ENCODE measurements at places on chromosomes 7 and 10. TPM values are rescaled to one million over a fixed set of nuclear protein-coding genes. Genes with fewer than 3 reads are reported as not detected.

- H3K27me3 ChIP-seq: no peaks in the 10 kb centered on the region
- no peak overlapping the region for H3K4me3 ChIP-seq
- no peak for DNase-seq
- peaks cover 37% of the 10 kb centered on the region for H3K36me3 ChIP-seq
- H3K27ac ChIP-seq: no peak overlapping the region
Measured at GRCh38 chr10:102067091-102067916, 2.2 kb downstream of the HPS6 start.

DNA sequence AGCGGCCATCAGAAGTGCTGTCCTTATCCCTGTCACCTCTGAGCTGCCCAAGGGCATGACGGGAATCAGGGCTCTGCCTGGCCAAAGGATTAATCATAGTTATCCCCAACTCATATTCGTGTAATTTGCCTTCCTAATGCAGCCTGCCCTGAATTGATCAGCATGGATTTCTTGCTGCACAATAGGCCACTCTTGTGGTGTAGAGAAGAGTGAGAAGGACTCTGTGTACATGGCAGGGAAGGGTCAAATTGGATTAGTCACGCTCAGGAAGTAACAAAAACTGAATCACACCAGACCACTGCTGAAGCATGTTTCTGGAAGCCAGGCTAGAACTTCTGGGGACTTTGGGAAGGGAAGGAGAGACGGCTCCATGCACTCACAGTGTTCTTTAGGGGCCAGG lies 227.0 kb downstream of the BUB3 start:
- H3K4me1 ChIP-seq: no peaks in the 10 kb centered on the region
- no peak overlapping the region for H3K4me3 ChIP-seq
- no peaks in the 10 kb centered on the region for H3K36me3 ChIP-seq
- no peak overlapping the region for H3K27ac ChIP-seq
- no peaks in the 10 kb centered on the region for H3K27me3 ChIP-seq

GRCh38 chr7:122803323-122803722 lies 82.9 kb downstream of the CADPS2 start:
- no peaks in the 10 kb centered on the region for H3K27me3 ChIP-seq
- no peaks in the 10 kb centered on the region for H3K4me1 ChIP-seq
- DNase-seq: peak; percentile 12
- H3K36me3 ChIP-seq: no peaks in the 10 kb centered on the region
- no peak overlapping the region for H3K27ac ChIP-seq

DNA sequence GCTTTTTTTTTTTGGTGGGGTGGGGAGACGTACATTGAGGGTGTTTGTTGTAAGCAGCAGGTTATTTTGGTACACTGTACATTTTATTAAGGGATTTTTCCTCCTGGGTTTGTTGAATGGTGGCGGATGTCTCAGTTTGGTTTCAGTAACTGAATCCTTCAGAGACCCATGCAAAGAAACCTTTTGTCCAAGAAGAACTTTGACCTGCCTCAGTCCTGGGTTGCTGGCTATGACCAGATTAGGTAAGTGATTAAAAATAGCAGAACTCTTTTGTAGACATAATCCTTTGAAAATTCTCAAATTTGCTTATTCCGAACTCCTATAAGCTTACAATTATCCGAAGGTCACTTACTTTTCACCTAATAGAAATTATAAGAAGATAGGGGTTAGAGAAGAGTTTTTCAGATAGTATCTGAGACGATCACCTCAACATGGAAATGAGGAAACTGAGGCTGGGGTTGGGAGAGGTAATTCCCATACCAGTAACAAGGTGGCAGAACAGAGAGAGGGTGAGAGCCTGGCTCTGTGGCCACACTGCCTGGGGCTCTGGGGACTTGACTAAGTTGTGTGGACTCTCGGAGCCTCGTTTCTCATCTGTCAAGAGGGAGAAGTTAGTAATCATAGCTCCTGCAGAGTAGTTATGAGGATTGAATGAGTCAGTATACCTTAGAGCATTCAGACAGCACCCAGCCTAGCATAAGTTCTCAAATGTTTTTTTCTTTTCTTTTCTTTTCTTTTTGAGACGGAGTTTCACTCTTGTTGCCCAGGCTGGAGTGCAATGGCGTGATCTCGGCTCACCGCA lies 87.4 kb downstream of the CCNY start:
- H3K36me3 ChIP-seq: 0 out of 2 replicates have a peak, but pooled peaks cover 3% of the 10 kb centered on the region
- peaks cover 73% of the 10 kb centered on the region for H3K4me1 ChIP-seq
- no peak overlapping the region for H3K4me3 ChIP-seq
- H3K27me3 ChIP-seq: no peaks in the 10 kb centered on the region

GRCh38 chr7:148867596-148868377 lies 16.3 kb downstream of the EZH2 start:
- no peak for DNase-seq
- H3K4me3 ChIP-seq: no peak overlapping the region
- H3K27ac ChIP-seq: no peak overlapping the region
- H3K4me1 ChIP-seq: no peaks in the 10 kb centered on the region
- H3K36me3 ChIP-seq: peaks cover 15% of the 10 kb centered on the region

DNA sequence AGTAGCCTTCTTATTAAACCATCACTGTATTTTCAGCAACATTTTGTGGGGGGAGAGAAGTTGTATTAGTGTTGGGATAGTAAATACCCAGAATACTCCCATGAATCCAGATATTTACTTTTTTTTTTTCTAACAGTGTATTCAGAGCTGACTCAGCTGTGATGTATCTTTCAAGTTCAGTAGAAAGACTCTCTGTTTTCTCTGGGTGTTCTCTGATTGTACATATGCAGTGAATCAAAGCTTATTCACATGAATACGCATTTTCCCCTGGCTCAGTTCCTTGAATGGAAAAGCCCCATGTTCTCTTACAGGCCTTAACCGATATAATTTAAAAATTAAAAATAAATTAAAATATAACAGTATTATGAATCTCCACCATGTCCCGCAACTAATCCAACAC lies 1.3 kb downstream of the TFPI2 start:
- peaks cover 3% of the 10 kb centered on the region for H3K27me3 ChIP-seq
- H3K36me3 ChIP-seq: no peaks in the 10 kb centered on the region
- peaks cover 14% of the 10 kb centered on the region for H3K4me1 ChIP-seq
- H3K27ac ChIP-seq: no peak overlapping the region

DNA sequence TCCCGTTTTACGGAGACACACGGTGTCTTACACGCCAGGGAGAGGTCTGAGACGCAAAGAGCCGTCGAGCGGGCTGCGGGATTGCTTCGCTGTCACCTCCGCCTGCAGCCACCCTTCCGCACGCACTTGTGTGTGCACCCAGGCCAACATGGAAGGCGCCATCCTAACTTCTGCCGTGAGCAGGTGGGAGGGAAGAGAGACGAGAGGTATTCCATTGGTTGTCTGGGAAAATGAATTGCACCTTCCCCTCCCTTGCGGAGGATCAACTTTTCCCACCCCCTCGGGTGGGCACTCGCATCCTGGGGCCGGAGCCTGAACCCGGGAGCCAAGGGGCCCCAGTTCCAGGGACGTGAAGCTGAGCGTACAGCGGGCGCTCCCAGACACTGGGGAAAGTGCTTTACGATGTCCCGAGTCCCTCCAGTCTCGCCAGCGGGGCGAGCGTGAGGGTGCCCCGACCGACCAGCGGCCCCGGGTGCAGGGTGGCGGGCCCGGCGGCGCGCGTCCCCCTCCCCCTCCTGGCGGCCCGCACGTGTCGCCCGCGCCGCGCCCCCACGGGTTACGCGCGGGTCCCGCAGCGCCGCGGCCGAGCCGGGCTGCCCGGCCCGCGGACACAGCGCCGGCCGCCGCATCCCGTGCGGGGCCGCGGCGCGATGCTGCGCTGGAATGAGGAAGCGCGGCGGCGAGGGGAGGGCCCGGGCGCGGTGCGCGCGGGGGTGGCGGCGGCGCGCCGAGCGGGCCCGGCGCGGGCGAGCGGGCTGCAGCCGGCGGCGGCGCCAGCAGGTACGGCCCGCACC lies 984 bp upstream of the IKZF1 start:
- DNase-seq: no peak
- no peaks in the 10 kb centered on the region for H3K4me1 ChIP-seq
- no peak overlapping the region for H3K4me3 ChIP-seq
- no peak overlapping the region for H3K27ac ChIP-seq
- H3K36me3 ChIP-seq: no peaks in the 10 kb centered on the region

DNA sequence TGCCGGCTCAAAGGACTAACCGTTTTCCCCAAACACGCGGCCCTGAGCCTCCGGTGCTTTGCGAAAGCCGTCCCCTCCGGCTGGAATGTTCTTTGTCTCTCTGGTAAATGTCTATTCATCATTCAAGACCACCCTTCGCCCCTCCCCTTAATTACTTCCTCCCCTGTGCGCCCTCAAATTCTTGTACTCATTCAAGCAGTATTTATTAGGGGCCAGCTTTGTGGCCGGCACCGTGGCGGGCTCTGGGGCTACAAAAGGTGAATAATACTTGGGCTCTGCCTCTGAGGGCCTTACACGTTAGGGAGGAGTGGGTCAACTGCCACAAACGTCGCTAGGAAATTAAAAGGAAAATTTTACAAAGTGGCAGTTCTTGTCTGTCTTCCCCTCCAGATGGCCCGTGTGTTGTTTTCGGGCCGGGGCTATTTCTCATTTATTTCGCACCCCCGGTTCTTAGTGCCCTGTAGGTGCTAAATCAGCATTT lies 1.5 kb upstream of the MEST start:
- no peak for DNase-seq
- H3K27ac ChIP-seq: no peak overlapping the region
- H3K4me1 ChIP-seq: peaks cover 31% of the 10 kb centered on the region
- H3K4me3 ChIP-seq: no peak overlapping the region
- H3K27me3 ChIP-seq: no peaks in the 10 kb centered on the region

DNA sequence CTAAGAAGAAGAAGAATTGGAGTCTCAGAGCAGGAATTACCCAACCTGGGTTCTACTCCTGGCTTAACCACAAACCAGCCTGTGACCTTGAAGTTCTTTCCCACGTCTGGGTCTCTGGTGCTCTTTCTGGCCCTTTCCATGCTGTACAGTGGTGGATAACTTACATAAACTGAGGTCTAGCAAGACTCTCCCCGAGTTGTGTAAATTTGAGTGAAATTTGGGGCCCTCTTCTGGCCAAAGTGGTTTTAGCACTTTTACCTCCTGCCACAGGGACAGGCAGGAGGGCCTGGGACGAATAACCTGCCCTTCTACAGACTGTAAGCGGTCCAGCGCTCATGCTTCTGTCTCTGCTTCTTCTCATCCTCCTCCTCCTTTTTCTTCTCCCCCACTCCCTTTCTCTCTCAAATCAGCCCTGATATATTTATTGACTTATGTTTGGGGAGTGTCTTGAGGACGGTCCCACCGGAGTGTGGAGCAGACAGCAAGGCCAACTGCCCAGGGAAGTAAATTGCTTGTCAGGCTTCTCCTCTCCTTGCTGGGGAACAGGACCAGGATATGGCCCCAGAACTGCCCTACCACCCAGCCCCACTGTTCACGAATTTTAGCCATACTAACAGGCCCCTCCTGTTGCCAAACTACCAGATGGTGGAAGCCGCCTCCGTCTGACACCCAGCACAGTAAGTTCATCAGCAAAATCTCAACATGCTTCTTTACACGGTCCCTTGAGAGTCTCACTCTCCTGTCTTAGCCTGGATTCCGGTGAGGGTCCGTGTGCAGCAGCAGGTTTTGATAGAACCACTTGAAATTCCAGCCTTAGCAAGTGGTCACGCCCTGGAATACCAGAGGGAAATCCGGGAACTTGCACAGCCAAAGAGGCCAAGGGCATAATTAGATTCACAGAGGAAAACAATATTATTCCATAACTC lies 4.0 kb upstream of the SH3PXD2A start:
- H3K27ac ChIP-seq: no peak overlapping the region
- H3K4me3 ChIP-seq: no peak overlapping the region
- H3K4me1 ChIP-seq: peaks cover 10% of the 10 kb centered on the region
- DNase-seq: peak; percentile 71
- H3K36me3 ChIP-seq: no peaks in the 10 kb centered on the region

DNA sequence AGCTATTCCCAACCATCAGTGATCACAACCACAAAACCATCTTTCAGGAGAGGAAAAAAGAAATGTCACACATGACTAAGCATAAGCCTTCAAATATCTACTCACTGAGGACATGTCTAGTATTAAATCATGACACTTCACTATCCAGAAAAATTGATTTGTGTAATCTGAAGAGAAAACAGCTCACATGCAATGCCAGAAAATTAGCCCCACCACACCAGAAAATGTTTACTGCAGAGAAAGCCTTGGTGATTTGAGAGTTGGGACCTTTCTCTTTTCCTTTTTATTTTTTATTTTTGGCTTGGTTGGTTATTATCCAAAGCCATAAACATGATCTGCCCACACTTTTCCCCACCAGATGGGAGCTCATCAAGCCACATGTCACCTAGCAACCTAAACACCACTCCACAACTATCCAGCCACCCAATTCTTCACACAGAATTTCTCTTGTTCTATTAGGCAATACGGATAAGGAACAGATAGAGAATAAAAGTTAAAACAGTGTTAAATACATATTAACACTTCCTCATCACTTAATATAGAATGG lies 3.1 kb downstream of the PARD3 start:
- no peak overlapping the region for H3K4me3 ChIP-seq
- H3K36me3 ChIP-seq: peaks cover 4% of the 10 kb centered on the region
- H3K4me1 ChIP-seq: peaks cover 34% of the 10 kb centered on the region
- no peak for DNase-seq
- no peaks in the 10 kb centered on the region for H3K27me3 ChIP-seq

DNA sequence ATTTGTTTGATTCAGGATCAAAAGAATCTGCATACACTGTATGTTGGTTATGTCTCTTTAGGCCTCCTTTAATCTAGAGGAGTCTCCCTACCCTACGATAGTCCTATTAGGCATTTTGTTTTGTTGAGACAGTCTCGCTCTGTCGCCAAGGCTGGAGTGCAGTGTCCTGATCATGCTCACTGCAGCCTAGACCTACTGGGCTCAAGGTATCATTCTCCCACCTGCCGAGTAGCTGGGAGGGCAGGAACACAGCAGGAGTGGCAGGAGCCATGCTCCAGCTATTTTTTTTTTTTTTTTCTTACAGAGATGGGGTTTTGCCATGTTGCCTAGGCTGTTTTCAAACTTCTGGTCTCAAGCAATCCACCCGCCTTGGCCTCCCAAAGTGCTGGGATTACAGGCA lies 123.0 kb upstream of the DKK1 start:
- H3K27ac ChIP-seq: no peak overlapping the region
- DNase-seq: no peak
- H3K36me3 ChIP-seq: no peaks in the 10 kb centered on the region
- H3K4me3 ChIP-seq: no peak overlapping the region

DNA sequence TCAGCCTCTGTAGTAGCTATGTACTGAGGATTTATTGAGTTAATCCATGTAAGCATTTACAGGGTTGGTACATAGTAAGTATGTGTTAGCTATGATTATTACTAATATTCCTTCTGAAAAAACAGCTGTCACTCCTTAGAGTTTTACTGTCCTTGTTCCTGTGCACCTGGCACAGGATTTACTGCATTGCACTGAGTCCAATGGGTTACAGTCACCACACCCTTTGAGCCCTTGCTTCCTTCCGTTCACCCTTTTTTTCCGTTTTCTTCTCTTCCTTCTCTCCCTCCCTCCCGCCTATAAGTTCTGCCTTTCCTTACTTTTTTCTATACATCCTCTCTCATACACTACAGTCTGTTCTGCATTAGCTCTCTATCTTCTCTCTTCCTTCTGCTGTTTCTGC lies 12.5 kb upstream of the CDK6 start:
- peaks cover 3% of the 10 kb centered on the region for H3K36me3 ChIP-seq
- H3K4me1 ChIP-seq: no peaks in the 10 kb centered on the region
- H3K27ac ChIP-seq: no peak overlapping the region
- no peaks in the 10 kb centered on the region for H3K27me3 ChIP-seq
- DNase-seq: no peak

Gene PON3
- total RNA-seq: not detected

Gene CDC14C
- total RNA-seq: not detected

Gene SLC18A3
- total RNA-seq: not detected

Gene ANKRD61
- 0.42 TPM for total RNA-seq
